GM12878 (cell line): ENCODE measurements at places on chromosomes 6 and 20. TPM values are rescaled to one million over a fixed set of nuclear protein-coding genes. Genes with fewer than 3 reads are reported as not detected.

DNA sequence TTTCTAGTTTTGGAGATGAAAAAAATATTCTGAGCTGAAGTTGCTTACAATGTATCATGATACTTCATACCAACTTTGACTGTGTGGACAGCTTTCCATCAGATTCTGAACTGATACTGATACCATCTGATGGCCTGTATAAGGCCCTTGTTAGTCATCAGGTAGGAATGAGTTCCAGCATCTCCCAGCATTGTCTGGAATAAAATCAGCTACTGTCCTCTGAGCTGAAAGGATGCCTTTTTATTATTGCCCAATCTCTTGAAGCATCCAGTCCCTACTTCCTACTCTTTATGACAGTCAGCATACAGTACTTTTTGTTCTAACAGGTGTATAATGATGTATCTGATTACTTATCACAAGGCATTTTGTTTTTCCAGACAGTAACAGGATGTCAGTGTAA is 70.6 kb upstream of the EYA4 start:
- DNase-seq = no peak

TRIM39 gene
- 5.9 and 7.1 TPM in 2 replicates for polyA plus RNA-seq

- DNase-seq = no peak
These were observed 123.9 kb downstream of the MAFB start for GRCh38 chr20:40565001-40565681.

DNA sequence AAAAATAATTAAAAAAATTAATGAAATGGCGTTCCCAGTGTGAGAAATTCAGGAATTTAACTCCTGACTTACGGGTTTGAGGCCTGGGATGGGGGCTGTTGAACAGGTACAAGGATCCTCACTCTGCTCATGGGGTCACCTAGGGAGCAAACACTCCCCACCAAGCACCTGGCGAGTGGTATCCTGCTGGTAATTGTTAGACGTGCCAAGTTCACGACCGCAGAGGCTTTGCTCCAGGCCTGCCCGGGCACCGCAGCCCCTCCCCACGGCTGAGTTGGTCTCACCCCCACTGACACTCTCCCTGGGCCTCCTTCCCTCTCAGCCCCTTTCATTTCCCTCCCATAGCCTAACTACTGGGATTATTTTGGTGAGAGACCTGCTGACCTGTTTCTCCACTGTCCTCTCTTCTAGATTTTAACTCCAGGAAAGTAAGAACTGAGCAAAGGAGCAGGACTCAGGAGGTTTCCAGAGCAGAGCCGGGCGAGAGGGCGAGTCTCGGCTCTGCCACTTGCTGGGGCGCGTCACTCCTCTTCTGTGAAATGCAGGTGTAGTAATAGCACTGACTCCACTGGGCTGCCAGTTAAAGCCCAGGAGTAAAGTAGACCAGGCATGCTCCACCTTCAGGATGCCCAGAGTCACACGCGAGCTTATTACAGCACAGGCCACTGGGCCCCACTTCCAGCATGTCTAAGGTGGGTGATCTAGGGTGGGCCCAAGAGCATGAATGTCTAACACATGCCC is 22.8 kb downstream of the BMP7 start:
- DNase-seq = no peak

- no peak for DNase-seq
These were observed 5.2 kb upstream of the PSMG4 start for GRCh38 chr6:3253597-3253961.

CD93 gene
- 0.27 and 0.32 TPM in 2 replicates for polyA plus RNA-seq
